Stimulated activated CD8-positive, alpha-beta memory T cell treated with anti-CD3 and anti-CD28 coated beads, Interleukin-7, amount 100 ng/mL, for 24 hours (primary cell): ENCODE measurements at places on chromosomes 3 and 15.

- DNase-seq = no peak
These were observed 223.4 kb downstream of the NR2F2 start for GRCh38 chr15:96553931-96554330.

DNA sequence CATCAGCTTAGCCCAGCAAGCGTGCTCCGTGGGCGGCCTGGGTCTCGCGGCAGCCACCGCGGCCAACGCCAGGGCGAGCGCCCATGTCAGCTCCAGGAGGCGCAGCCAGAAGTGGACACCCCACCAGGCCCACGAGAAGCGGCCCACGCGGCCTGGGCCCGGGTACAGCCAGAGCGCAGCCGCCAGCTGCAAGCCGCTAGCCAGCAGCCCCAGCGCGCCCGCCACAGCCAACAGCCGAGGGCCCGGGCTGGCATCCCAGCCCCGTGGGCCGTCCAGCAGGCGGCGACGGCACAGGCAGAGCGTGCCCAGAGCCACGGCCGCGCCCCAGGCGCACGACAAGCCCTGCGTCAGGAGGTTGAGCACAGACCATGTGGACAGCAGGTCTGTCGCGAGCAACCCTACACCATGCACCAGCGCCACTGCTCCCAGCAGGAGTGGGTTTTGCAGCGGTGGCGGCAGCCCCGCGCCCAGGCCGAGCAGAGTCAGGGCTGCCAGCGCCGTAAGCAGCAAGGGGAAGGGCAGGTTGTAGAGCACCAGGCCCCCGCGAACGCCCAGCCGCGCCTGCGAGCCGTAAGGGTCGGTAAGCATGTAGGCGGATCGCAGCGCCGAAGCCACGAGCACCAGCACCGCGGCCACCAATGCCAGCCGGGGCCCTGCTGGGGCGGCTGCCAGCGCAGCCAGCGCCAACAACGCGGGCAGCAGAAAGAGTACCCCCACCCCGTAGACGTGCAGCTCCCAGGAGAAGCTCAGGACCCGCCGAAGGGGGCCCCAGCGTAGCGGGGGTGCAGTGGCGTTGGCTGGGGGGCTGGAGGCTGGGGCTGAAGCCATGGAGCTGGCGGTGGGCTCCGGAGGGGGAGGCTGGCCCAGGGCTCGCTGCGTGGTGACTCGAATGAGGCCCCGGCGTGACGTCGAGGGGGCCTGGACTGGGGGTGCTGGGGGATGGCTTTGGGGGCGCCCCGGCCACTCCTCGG, 4.9 kb downstream of the PRRT3 start:
- DNase-seq = no peak

DNA sequence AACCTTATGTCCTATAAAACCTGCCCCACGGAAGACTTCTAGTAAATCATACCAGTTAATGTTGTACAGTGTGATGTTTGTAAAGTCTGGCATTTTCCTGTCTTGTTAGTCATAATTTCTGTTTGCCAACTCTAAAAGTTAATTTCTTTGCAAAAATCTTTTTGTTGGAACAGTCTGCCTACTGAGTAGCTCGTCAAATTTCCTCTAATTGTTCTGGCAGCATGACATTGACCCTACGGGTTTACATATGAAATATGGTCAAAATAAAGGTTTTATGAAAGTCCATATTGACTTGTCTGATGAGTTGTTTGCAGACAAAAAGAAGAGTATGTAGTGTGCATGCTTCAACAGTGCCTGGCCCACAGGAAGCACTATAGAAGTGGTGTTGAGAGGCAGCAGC, 79.8 kb upstream of the SOX2 start:
- DNase-seq = no peak

DNA sequence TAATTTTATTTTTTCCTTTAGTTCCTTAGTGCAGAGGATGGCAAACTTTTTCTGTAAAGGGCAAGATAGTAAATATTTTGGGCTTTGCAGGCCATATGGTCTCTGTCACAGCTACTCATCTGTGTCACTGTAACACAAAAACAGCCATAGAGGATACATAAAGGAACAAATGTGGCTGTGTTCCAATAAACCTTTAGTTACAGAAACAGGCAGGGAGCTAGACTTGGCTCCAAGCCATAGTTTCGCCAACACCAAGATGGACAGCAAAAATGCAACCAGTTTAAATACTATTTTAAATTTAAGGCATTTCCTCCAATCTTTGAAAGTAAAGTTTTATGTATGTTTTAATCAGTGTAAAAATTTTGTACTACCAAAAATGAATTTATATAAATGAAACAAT, 753.4 kb downstream of the FHIT start:
- no peak for DNase-seq

GRCh38 chr15:78100886-78101285, 8.5 kb downstream of the SH2D7 start:
- DNase-seq = no peak

DNA sequence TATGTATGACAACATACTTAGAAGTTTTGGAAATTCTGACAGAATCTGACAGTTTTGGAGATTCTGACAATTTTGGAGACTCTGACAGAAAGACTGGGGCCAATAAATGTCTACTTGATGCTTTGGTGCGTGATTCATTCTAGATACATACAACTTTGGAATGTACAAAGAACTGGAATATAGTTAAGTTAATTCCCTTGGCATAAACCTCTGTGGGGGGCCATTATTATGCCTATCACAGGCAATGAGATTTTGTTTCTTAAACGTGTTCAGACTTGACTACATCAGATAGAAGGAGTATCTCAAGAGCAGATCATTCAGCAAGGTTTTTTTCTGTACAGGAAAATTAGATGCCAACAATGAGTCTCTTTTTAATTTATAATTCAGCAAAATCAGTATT, 617.6 kb upstream of the ZNF717 start:
- no peak for DNase-seq

- DNase-seq = no peak
These were observed 52.7 kb downstream of the SLC25A36 start for GRCh38 chr3:140994316-140994715.
